Brain pericyte (primary cell): ENCODE measurements at places on chromosomes 12 and 14.
A peak's percentile ranks its signal among the peaks of the same experiment; 100 is the strongest.

GRCh38 chr12:25819691-25820090 is 138.8 kb upstream of the RASSF8 start:
- no peak for DNase-seq

DNA sequence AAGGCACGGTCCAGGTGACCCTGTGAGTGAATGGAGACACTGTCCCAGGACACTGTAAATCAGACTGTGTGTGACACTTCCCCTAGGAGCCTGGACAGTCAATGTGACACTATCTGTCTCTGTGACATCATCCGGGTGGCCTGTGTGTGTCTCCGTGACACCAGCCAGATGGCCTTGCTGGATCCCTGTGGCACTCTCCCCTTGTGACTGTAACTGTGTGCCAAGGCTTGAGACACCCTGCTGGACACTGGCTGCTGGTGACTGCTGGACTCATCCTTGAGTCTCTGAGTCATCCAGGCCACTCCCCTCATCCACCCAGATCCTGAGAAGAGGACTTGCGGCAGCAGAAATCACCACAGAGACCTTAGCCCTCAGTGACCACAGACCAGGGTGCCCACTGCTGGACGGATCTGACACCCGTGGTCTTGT is 51.6 kb downstream of the MVK start:
- DNase-seq, result no peak

DNA sequence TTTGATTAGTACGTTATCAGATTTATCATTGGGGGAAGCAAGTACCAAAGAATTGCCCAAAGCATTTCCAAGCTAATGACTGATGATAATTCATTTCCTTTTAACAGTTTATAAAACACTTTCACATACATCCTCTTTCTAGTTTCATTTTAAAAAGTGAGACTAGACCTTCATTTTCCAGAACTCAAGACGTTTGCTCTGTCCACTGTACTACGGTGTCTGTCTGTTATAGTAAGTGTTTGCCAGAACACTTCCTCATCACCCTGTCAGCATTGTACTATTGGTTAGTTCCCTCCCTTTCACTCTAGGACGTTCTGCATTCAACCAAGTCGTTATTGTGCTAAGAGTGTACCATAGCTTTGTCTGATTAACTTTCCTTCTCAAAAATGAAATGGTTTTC is 81.7 kb upstream of the TMEM263 start:
- no peak for DNase-seq

DNA sequence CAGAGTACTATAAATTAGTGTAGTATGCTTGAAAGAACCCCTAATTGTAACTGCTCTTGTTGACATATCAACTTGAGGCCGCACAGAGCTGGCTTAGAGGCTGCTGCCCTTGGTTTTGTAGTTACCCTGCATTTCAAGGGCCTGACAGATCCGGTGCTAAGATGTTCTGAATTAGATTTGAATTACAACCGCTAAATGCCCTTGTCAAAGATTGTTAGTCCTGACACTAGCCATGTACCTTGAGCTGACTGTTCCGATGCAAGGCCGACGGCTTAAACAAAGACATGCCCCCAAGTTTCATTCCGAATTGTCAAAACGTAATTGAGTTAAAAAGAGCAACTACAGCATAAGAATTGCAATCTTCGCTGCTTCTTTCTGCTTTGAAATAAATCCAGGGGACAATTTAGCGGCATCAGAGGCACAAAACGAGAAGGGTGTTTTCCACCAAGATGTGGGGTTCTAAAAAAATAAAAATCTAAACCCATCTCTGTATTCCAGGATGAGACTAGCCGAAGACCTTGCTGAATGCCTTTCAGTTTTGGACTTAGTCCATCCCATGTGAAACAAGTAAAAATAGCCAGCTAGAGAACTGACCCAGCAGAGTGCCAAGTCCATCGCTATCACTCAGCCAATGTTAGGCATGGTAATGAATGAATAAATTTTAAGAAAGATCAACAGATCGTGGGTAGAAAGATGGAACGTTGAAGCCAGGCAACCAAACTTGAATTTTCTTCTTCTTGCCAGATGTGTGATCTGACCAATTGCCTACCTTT is 148.7 kb downstream of the DICER1 start:
- no peak for DNase-seq

- DNase-seq, result no peak
Measured at GRCh38 chr14:21860172-21860571, 186.6 kb upstream of the OR4E1 start.

- DNase-seq, result no peak
Measured at GRCh38 chr14:66330228-66330627, 155.9 kb upstream of the CCDC196 start.

DNA sequence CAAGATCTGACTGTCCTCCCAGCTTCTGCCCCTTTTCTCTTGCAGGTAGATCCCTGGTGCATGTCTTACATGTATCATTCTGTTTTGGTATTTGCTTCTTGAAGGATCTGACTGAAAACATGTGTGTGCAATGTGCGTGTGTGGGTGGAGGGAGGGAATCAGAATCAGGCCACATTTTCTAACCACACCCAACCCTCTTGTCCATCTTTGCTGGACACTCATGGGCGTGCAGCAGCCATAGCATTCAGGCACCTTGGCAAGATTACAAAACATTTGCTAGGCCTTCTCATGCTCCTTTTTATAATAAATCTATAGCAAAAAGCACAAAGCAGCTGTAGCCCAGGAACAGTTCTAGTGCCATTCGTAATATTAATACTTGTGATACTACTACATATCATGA is 233.6 kb upstream of the E2F7 start:
- no peak for DNase-seq

DNA sequence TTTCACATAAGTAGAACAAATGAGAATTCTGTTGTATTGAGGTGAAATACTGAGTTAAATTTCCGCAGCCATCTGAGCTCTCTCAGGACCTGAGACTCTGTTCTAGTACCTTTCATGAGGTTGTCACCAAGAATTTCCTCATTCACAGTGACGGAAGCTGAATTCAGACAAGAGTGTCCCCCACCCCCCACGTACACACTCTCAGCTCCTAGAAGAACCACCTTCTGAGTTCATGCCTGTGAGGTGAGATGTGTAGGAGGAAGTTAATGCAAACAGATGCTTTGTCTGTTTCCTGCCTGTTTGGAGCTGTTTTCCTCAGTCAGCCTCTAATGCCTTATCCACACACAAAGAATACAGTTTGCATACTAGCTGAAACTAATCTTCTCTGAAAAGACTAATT is 18.2 kb downstream of the BICDL1 start:
- DNase-seq, result no peak

GRCh38 chr14:105089746-105090492 is 24.7 kb upstream of the GPR132 start:
- no peak for DNase-seq

GRCh38 chr12:1360441-1361210 is 233.8 kb downstream of the FBXL14 start:
- no peak for DNase-seq

DNA sequence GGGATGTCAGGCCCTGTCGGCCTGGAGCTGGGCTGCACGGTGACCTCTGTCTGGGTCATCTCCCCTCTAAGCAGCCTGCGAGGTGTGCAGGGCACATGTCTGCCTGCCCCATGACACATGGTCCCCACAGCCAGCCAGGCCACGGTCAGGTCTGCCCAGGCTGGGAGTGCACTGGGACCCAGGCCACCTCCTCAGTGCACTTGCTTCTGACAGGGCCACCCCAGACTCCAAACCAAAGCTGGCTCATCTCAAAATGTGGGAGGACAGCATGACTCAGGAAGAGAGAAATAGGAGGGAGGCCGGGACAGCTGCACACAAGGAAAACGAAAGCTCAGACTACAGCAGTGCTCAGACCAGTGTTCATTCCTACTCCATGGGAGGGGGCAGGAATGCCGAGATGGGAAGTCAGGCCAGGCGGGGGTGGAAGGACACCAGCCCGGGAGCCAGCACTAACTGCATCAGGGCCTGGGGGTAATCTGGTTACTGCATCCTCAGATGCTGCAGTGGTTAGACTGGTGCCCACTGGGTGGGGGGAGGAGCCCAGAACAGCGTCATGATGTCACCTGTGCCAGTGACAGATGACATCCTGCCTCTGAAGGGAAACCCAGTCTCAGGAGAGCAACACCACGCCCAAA is 4.0 kb downstream of the P2RX2 start:
- no peak for DNase-seq

GRCh38 chr12:119696943-119697342 is 29.0 kb downstream of the PRKAB1 start:
- DNase-seq, result no peak

- DNase-seq, result no peak
Measured at GRCh38 chr12:55707219-55707671, 459 bp downstream of the ITGA7 start.

DNA sequence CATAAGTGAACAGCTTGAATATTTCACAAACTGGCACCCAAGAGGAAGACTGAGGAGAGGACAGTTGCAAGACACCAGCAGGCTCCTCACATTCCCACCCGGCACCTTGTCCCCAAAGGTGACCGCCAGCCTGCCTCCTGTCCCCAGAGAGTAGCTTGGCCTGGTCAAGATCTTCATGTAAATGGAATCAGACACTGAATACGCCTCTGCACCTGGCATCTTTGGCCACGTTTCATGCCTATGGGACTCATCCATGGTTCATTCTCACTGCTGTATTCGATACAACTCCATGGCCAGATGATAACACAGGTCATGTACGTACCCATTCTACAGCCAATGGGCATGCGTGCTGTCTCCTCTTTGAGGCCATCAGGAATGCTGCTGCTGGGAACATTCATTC is 60.8 kb downstream of the ITPK1 start:
- no peak for DNase-seq

DNA sequence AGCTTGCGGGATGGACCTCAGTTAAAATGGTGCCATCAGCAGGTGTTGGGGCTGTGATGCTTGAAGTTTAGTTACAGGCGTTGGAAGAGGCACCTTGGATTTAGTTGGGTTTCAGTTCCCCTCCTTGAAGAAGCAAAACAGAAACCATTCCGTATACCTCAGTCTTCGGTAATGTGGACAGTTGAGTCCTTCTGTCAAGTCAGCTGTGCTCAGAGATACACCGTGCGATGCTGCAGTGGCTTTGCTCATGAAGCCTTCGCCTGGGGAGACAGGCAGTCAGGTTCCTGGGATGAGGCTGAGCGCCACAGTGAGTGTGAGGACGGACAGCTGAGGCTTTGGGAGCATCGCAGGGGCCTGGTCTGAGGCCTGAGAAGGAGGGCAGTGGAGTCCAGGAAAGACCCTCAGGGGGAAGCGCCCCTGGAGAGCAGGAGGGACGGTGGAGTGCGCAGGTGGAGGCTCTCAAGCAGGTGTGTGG is 7.4 kb downstream of the RAN start:
- no peak for DNase-seq

DNA sequence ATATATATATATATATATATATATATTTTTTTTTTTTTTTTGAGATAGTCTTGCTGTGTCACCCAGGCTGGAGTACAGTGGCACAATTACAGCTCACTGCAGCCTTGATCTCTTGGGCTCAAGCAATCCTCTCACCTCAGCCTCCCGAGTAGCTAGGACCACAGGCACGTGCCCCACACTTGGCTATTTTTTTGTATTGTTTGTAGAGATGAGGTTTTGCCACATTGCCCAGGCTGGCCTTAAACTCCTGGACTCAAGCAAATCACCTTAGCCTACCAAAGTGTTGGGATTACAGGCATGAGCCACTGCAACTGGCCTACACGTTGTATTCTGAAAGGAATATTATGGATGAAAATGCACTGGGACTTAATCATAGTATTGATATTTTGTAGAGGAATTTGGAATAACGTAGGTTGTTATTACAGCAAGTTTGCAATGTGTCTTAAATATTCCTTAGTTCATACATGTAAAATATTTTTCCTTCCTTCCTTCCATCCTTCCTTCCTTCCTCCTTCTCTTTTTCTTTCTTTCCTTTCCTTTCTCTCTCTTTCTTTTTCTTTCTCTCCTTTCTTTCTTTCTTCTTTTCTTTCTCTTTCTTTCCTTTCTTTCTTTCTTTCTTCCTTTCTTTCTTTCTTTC is 862 bp downstream of the KLRB1 start:
- no peak for DNase-seq

DNA sequence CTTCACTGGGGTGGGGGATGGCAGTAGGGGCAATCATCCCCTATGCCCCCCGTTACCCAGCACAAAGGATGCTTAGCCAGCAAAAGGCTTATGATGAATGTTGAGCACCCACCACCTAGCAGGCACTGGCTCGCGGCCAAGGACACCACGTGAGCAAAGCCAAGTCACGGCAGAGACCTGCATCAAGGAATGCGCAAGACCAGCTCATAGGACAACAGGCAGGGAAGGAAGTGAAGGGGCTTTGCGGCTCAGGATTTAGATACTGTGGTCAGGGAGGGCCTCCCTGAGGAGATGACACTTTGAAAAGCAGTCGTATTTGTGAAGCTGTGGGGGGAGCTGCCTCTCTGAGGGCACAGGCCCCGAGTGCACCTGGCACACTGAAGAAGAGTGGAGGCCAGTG is 32.8 kb downstream of the SH2B3 start:
- no peak for DNase-seq

DNA sequence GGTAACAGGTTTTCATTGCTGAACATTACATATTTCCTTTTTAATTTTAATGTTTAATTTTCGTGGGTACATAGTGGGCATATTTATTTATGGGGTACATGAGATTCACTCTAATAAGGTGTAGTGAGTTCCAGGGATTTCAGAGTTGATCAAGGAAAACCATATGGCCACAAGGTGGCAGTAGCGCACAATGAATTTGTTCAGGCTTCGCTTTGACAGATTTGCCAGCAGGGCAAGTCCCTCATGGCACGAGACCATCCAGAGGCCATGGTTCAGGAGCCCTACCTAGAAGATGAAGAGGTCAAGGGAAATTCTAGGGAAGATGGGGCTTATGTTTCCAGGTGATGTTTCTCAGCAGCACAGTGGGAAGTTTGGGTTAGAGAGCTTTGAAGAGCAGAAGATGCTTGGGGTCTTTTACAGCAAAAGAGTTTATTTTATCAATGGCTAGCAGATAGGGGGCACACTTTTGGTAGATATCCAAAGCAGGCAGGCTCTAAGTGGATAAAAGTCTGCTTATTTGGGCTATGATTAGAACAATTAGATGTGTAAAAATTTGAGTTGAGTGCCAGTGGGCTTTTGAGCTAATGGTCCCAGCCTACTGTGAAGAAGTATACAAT is 1004.4 kb downstream of the AACS start:
- DNase-seq, result peak; percentile 18

- DNase-seq, result no peak
Measured at GRCh38 chr14:67622675-67623074, 3.0 kb downstream of the ARG2 start.

DNA sequence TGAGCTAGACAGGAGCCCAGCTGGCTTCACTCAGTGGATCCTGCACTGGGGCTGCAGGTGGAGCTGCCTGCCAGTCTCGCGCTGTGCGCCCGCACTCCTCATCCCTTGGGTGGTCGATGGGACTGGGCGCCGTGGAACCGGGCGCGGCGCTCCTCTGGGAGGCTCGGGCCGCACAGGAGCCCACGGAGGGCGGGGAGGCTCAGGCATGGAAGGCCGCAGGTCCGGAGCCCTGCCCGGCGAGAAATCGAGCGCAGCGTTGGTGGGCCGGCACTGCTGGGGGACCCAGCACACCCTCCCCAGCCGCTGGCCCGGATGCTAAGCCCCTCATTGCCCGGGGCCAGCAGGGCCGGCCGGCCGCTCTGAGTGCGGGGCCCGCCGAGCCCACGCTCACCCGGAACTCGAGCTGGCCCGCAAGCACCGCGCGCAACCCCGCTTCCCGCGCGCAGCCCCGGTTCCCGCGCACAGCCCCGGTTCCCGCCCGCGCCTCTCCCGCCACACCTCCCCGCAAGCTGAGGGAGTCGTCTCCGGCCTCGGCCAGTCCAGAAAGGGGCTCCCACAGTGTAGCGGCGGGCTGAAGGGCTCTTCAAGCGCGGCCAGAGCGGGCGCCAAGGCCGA is 1130.5 kb upstream of the FLRT2 start:
- DNase-seq, result no peak

- no peak for DNase-seq
Measured at GRCh38 chr12:107475900-107476299, 209.7 kb upstream of the PWP1 start.
